OCI-LY7 (cell line): ENCODE measurements at places on chromosomes 16 and 17. TPM values are rescaled to one million over a fixed set of nuclear protein-coding genes. Genes with fewer than 3 reads are reported as not detected.

DNA sequence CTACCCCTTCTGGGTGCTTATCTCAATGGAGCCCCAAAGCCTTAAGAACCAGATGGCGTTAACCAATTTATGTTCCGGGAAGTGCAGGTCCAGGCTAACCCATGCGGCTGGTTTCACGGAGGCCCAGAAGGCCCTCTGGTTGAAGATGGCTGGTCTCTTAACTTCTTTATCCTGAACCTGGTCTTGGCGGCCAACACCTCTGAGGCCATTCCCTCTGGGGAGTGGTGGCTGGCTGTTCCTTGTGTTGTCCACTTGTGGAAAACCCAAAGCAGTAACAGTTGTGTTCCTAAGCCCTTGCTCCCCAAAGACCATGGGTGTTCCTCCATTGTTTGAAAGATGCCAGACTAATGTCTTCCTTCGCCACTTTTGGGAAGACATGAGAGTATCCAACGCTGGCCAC is 1.5 kb downstream of the CDYL2 start:
- no peak for DNase-seq

The CD300LF gene
- total RNA-seq, result not detected in 2 replicates

- no peak for DNase-seq
Observed at GRCh38 chr16:20114356-20114755, 40.7 kb upstream of the GPR139 start.

DNA sequence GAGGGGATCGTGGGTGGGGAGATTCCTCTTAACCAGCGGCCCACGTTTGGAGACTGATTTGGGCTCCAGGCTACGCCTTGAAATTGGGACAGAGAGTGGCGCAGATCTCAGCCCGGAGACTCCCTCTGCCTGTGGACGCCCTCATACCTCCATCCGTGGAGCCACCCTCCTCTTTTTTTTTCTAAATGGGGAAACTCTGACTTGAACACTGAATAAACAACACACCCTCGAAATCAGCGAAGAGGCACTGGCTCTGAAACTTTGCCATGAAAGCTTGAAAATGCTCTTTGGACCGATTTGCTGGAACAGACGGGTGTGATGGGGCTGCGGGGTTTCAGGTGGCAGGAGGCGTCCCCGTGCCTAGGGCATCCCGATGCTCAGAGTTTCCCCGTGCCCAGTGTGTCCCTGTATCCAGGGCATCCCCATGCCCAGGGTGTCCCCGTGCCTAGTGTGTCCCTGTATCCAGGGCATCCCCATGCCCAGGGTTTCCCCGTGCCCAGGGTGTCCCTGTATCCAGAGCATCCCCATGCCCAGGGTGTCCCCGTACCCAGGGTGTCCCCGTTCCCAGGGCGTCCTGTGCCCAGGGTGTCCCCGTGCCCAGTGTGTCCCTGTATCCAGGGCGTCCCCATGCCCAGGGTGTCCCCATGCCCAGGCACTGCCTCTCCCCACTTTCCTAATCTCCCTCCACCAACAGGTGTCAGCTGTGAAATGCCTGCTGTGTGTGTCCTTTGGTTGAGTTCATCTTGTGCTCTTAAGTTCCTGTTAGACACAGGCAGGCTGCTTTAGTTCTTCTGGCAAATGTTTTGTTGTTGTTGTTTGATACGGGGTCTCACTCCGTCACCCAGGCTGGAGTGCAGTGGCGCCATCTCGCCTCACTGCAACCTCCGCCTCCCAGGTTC is 187.0 kb downstream of the SEC14L1 start:
- peak; percentile 53 for DNase-seq

- DNase-seq, result peak; percentile 83
Observed at GRCh38 chr17:58336456-58337209, 8.0 kb upstream of the TSPOAP1 start.

GRCh38 chr16:51638339-51639135 is 487.5 kb upstream of the SALL1 start:
- no peak for DNase-seq

DNA sequence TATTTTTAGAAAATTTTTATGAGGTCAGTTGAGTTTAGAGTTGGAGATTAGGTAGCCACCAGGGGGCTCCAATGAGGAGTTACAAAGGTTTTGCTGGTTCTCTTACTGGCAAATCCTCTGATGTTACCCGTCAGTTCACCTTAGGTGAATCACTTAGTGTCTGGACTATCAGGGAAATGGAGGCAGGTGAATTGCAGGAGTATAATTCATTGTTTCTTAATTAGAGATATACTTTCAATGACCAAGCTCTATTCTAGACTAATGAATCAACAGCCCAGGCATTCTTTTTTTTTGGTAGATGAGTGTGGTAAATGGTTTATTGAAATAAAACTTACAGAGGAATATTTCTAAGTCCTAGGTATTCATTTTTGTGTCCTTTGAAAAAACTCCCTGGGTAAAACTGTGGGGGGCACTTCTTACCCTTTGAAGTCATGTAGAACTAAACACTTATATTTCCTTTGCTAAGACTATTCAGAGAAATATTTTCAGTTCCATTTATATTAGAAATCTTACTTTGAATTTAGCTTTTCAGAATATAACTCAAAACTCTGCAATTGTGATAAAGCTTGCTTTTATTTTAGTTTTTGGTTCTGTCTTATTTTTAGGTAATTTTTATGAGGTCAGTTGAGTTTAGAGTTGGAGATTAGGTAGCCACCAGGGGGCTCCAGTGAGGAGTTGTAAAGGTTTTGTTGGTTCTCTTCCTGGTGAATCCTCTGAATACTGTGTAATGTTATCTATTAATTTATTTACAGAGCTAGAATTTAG is 17.7 kb downstream of the PSMD11 start:
- DNase-seq, result peak; percentile 66

DNA sequence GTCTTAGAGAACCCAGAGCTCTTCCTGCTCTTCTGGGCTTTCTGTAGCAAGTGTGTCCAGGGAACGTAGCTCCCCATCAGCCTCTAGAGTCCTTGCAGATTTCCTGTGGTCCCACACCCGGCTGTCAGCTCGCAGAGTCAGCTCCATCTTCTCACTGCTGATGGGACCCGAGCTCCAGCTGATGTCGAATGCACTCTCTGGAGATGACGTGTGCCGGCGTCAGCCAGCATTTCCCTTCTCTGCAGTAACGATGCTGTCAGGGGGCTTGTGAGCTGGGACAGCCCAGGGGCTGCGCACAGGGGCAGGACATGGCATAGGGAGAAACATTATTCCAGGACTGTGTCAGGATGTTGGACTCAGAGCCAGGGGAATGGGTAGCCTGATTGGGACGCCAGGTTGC is 87.8 kb downstream of the SNX29 start:
- no peak for DNase-seq

The XAF1 gene
- total RNA-seq, result 0.46 TPM in 1 of 2 replicates, not detected in the other

The CLDN7 gene
- total RNA-seq, result 0.32 and 0.65 TPM in 2 replicates

DNA sequence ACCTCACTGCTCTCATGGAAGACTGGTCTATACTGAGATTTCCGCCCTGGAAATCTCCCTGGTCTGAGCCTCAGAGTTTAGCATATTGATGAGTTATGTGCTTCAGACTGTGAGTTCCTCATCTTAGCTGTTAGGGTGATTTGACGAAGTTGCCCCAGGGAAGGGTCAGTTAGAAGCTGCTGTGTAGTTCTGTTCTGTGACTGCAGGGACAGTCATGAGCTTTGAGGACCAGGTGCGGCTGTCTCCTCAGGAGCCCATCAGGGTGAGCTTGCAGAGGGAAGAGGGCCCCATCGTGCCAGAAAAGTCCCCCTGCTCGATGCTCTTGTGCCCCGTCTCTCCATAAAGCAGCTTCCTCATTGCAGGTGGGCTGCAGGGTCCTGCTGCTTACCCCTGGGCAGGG is 28.3 kb upstream of the IL17C start:
- DNase-seq, result peak; percentile 12

GRCh38 chr17:80260791-80261158 is at the start of gene RNF213:
TSS of gene RNF213 (plus strand) at chr17:80260852. CDS start at chr17:80263682, 2,830 bp downstream.
- peak; percentile 88 for DNase-seq

- DNase-seq, result peak; percentile 79
Observed at GRCh38 chr17:1486802-1487695, 5.4 kb downstream of the MYO1C start.

The GGT6 gene
- total RNA-seq, result not detected in 2 replicates

- DNase-seq, result no peak
Observed at GRCh38 chr16:318628-319027, 33.9 kb downstream of the AXIN1 start.

DNA sequence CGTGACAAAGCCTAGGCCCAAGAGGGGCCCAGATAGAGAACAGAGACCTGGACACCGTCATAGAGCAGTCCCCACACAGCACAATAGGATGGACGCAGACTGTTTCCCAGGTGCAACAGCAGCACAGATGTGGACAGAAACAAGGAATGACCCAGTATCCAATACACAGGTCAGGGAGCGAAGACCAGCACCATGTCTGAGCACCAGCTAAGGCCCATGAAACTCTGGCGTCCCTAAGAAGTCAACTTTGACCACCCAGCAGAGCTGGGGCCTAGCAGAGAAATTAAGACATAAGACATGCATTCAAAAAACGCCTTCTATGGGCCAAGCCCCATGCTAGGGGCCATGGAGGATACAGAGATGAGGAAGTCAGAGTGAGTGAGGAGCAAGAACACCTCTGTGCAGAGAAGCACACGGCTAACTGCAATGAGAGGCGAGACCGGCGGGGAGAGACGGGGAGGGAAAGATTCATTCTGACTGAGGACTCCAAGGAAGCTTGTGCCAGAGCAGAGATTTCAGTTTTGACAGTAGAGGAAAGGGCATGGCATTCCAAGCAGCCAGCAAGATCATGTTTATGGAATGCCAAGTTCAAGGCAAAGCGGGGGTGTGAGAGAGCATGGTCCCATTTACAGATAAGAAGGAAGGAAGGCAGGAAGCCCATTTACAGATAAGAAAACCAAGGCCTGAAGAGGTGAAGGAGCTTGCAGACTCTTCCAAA is 50.8 kb downstream of the PITPNM3 start:
- DNase-seq, result no peak

The NPIPA2 gene
- 4.9 and 10.7 TPM in 2 replicates for total RNA-seq

DNA sequence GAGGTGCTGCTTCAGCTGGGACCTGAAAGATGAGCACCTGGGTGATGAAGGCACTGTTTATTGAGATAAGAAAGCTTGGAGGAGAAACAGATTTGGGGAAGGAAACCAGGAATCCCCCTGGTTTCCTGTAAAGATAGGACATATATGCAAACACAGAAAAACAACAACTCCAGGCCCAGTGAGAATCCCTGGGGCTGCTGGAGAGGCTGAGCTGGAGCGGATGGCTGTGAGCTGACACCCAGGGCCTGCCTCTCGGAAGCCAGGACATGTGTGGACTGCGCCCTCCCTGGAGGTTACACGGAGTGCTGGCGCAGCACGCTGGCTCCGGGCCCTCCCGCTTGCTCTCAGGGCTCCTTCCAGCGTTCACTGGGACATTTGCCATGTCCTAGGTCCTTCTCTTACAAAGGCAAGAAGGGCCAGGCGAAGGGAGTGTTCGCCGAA is 57.5 kb downstream of the CYB5B start:
- no peak for DNase-seq

GRCh38 chr17:30375661-30376060 is 3.1 kb upstream of the CPD start:
- no peak for DNase-seq

DNA sequence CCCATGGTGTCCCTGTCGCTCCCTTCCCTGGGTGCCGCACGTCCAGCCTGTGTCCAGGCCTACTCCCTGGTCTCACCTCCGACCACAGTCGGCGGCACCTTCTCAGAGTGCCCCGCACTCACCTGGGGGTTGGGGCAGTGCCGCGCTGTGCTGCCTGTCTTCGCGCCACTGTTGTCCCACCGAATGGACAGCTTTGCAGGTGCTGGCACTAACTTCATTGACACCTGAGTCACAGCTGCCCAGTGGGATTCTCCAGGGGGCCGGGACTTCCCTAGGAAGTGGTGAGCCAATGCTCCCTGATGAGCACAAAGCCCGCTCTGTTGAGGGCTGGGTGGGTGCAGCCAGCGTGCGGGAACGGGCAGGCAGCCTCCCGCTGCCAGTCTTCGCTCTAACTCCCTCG is 24.3 kb upstream of the DBNDD1 start:
- no peak for DNase-seq

The ARL4D gene
- 0.72 and 0.83 TPM in 2 replicates for total RNA-seq

GRCh38 chr17:21119247-21119918 is 7.4 kb upstream of the DHRS7B start:
- DNase-seq, result peak; percentile 81

The SP2 gene
- 22.1 and 24.1 TPM in 2 replicates for total RNA-seq

DNA sequence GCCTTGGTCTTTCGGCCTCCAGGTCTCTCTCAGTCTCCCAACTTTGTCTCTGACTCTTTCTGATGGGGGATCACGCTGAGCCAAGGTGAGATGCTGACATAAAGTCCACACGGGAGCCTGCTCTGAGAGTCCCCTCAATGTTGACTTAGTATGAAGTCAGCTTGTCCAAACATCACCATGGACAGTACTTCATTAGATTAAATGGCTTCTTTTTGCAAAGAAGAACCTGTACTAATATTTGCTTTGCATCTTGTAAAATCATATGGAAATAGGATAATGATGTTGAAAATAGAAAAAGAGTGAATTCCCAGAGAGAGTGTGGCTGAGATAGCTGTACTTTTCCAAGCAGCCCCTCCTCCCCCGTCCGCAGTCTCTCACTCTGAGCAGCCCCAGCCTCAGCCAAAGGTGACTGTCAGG is 56.7 kb upstream of the SIAH1 start:
- DNase-seq, result no peak

- DNase-seq, result no peak
Observed at GRCh38 chr17:44558334-44558709, 1.0 kb downstream of the FZD2 start.

GRCh38 chr17:39161962-39162361 is 4.0 kb downstream of the ARL5C start:
- DNase-seq, result peak; percentile 40

DNA sequence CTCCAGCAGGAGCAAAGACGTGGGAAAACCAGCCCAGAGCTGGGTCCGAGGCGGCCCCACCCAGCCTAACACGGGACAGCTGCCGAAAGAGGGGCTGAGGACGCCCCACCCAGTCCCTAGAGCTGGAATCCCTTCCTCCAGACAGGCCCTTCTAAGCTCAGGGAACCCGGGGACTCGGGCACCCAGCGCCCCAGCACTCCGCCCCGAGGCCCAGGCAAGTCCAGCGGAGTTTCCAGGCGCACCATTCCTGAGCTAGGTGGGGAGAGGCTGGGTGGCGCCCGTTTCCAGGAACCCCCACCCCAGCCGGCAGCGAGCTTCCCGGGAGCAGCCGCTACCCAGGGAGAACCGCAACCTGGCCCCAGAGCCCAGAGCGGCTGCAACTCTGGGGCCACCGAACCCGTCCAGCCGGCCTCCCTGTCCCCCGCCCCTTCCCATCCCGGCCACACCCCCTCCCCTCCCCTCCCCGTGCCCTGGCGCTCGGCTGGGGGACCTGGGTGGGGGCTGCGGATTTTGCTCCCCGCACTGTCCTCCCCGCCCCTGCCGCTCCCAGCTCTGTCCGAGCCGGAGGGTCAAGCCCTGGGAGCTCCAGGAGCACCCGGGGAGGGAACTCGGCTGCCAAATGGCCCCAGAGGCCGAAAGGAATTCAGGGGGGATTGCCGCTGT is 536 bp downstream of the TMC6 start:
- peak; percentile 40 for DNase-seq
